ENCODE measurements at places on chromosomes 7 and 10.

GRCh38 chr10:125023862-125024496 lies 82.1 kb downstream of the ZRANB1 start:
- DNase-seq, result no peak

DNA sequence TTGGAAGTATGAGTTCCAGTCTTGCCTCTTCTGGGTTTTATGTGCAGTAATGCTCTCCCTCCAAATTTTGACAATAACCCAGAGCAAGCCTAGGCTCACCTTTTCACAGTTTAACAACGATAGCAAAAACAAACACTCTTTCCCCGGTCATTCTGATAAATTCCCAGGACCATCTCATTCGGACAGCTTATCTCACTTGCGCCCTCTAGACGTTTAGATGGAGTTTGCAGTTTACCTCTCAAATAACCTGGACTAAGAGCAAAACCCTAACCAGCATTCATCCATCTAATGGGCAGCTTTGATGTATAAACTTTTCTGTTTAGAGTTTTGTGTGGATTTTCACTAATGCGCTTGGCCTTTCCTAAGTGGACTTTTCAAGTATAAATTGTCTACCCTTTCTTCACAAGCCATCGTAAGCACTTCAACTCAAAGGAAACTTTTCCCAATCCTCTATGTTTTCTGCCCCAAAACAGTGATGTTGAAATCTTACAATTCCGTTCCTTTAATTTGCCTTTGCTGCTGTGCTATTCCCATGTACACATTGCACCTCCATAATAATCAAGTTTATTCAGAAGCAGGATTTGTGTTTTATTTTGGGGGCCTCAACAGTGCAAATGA lies 114.9 kb downstream of the HDAC9 start:
- no peak for DNase-seq

- no peak for DNase-seq
These were observed 75.0 kb upstream of the GPR22 start for GRCh38 chr7:107394831-107395230.

- DNase-seq, result no peak
These were observed 160.1 kb downstream of the MTERF1 start for GRCh38 chr7:91720260-91720937.

GRCh38 chr10:61153771-61154170 lies 209.8 kb upstream of the RHOBTB1 start:
- DNase-seq, result no peak

- no peak for DNase-seq
These were observed 40.9 kb downstream of the MYO3A start for GRCh38 chr10:25974897-25975459.

GRCh38 chr7:81036057-81036456 lies 117.2 kb upstream of the SEMA3C start:
- DNase-seq, result no peak

DNA sequence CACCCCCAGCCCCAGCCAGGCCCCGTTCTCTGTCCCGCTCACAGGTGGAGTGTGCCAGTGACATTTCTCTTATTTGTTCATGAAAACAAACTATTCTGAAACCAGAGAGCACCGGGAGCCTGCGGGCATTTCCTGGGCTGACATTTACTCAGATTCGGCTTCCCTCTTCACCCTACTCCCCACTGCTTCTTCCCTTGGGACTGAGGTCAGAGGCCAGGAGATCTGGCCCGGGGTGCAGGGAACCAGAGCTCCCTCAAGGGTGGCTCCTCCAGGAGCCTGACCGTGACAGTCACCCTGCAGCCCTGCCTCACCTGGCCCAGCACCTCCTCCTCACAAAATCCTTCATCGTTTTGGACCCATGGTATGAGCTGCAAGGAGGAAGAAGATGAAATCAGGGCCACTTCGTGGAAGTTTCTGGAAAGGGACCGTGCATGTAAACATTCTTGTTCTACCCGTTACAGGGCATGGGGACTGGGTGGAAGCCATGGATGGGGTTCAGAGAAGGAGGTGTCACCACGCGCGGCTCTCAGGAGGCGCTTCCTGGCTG lies 12.2 kb downstream of the BHLHA15 start:
- no peak for DNase-seq

GRCh38 chr7:150988230-150989226 lies 2.3 kb upstream of the NOS3 start:
- no peak for DNase-seq

- no peak for DNase-seq
These were observed 806.2 kb downstream of the CNTNAP2 start for GRCh38 chr7:146922782-146923181.

GRCh38 chr10:21764466-21765189 lies 230.6 kb downstream of the MLLT10 start:
- DNase-seq, result no peak

DNA sequence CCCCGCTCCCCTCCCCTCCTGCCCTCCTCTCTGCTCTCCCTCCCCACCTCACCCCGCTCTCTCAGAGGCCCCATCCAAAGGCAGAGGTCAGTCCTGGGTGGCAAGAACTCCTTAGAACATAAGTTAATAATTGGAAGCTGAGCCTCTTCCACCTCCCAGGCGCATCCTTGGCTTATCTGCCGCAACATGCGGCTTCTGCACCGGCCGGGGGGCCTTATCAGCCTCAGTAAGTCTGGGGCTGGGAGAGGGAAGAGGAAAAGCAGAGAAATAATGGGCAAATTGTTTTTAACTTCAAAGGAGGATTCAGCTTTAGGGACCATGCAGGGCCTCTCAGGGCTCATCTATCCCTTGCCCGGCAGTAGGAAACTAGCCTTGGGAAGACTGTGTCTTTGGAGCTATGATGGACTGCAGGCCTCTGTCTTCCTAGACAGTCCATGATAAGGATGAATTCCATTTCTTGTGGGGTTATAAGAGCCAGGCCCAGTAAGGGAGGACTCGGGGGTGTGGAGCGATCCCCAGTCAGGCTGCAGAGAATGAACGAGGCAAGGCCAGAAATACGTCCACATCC lies 411.6 kb downstream of the PLXNA4 start:
- DNase-seq, result no peak

GRCh38 chr7:154794147-154794780 lies 208.7 kb downstream of the PAXIP1 start:
- DNase-seq, result no peak

DNA sequence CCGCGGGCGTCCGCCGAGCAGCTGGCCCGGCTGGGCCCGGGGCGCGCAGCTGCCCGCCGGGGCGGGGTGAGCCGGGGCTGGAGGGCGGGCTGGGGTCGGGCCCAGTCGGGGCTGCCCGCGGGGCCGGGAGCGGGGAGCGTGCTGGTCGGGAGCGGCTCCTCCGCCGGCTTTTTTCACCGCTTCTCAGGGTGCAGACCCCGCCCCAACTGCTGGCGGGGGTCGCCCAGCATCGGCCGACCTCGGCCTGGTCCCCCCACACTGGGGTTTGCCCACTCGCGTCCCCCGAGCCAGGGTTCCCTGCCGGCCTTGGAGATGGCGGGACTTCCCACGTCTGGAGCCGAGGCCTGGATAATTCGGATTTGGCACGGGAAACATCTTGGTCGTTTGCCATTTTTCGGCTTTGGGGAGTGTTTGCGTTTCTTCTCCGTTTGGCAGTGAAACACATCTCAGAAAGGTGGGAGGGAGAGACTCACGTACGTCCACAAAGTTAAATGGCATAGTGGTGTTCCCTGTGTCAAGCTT lies 432 bp downstream of the TMEM248 start:
- DNase-seq, result peak; percentile 22
